Bone marrow (tissue), 2 donors: ENCODE measurements at places on chromosomes 7 and 10.

- no peak for DNase-seq
These were observed 659.5 kb upstream of the NRG3 start for GRCh38 chr10:81215498-81215897.

- DNase-seq = no peak
These were observed 686.9 kb downstream of the AUTS2 start for GRCh38 chr7:70285187-70285586.

GRCh38 chr7:36958111-36958733 lies 233.9 kb upstream of the AOAH start:
- no peak for DNase-seq

GRCh38 chr7:78734626-78735025 lies 718.8 kb downstream of the MAGI2 start:
- DNase-seq = no peak

DNA sequence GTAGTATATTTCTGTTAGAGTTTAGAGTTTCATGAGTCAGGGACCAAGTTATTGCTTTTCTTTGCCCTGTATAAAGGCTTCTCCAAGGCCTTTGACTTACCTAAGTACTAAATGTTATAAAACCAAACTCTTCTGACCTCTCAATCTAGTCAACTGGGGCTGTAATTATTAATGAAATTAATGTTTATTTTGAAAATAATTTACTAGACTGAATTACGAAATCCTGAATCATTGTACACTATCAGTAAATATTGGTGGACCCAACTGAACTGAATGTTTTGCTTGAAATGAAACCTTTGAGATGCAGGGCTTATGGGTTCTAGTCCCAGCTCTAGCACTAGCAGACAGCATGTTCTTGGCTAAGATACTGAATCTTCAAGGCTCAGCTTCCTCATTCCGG lies 1.7 kb upstream of the CYP2C9 start:
- DNase-seq = no peak
